ENCODE measurements at places on chromosomes 7 and 10. TPM values are rescaled to one million over a fixed set of nuclear protein-coding genes. Genes with fewer than 3 reads are reported as not detected.

GRCh38 chr7:106827626-106828025 is 37.5 kb upstream of the PIK3CG start:
- no peak overlapping the region for H3K27ac ChIP-seq
- H3K27me3 ChIP-seq, result no peaks in the 10 kb centered on the region
- DNase-seq, result no peak

DNA sequence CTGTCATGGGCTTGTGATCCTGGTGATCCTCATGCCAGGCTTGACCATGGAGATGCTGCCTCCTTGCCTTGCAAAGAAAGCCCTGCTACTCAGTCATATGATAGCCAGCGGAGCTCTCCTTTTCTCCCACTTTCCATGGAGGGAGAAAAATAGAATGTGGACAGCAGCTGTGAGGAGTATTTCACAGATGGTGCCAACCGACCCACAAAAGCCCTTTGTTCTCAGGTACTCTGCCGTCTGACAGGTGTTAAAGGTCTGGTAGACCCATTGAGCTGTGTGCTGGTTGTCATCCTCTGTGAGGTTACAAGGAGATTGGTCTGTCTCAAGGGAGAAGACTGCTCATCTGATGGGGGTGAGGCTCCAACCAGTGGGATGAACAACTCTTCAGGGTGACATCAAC is 29.5 kb upstream of the COBL start:
- DNase-seq, result no peak
- H3K4me1 ChIP-seq, result no peaks in the 10 kb centered on the region
- H3K27ac ChIP-seq, result no peak overlapping the region

CAMK2G gene
- total RNA-seq, result 41.4 TPM

HOXA6 gene
- total RNA-seq, result 3.3 TPM
